ENCODE measurements at places on chromosomes 6 and 20.

DNA sequence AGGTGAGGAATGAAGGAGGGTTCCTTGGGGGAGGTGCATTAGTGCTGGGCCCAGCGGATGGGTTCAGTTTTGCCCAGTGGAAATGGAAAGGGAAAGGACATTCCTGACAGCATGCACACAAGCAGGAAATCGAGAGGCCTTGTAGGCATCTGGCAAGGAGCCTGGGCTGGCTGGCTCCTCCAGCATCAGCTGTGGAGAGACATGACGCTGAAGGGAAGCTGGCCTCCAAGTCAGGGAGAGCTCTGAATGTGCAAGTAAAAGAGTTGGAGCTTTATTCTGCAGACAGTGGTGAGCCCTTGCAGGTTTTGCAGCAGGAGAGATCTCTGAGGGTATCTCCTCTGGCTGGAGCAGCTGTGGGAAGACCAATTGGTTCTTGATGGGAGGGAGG is 154.3 kb downstream of the MRPL14 start:
- no peak for DNase-seq

- DNase-seq: no peak
These were observed 37.8 kb upstream of the MARCKS start for GRCh38 chr6:113819169-113819830.

GRCh38 chr6:18515767-18516166 is 128.6 kb downstream of the RNF144B start:
- DNase-seq: no peak

DNA sequence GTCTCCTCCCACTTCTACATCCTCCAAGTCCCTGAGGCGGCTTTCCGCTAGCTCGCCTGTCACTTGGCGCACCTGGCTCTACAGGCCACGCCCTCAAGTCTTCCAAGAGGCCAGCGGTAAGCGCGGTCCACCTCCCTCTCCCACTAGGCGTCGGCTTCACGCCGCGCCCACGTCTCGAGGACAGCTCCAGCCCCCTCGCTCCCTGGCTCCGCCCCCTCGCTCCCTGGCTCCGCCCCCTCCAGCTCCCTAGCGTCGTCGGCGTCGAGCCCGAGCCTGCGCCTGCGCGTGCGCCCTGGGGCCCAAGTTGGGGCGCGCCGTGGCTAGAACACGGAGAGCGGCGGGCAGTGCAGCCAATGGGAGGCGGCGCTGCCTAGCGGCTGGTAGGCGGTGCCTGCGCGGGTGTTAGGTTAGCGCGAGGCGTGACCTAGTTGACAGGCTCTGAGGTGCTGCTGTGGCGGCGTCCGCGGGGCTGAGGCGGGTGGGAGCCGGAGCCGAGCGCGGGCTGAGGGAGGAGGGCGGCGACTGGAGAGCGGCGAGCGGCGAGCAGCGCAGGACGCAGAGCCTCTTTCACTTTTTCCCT is at the start of gene MACROD2:
TSS of gene MACROD2 (plus strand) at position 431 of the 580 bp plus-strand sequence.
- peak; percentile 88 for DNase-seq

- no peak for DNase-seq
These were observed 42.5 kb downstream of the ATP9A start for GRCh38 chr20:51725584-51726176.

GRCh38 chr6:169249057-169249456 is 4.6 kb downstream of the THBS2 start:
- no peak for DNase-seq

DNA sequence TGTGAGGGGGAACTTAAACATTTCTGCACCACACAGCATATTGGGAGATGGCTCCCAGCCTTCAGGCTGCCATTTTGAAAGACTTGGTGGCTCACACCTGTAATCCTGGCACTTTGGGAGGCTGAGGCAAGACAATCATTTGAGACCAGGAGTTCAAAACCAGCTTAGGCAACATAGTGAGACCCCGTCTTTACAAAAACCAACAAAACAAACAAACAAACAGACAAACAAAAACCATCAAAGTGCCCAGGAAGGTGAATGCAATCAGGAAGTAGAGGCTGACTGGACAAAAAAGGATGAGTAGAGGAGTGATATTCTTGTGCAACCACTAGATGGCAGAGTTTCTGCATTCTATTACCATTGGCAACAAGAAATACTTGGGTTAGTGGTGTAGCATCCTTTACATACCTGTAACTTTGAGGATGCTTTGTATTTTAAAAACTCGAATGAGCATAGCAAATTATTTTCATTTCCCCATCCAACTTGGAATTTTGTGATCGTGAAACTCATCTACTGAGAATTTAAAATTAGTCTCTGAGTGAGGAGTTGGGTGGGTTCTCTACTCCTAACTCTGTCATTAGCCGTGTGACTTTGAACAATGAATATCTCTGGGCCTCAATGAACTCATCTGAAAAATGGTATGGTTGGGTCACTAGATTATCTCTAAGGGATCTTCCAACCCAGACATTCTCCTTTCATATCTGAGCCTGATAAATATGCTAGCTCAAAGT is 84.4 kb downstream of the CRYBG1 start:
- DNase-seq: peak; percentile 64

DNA sequence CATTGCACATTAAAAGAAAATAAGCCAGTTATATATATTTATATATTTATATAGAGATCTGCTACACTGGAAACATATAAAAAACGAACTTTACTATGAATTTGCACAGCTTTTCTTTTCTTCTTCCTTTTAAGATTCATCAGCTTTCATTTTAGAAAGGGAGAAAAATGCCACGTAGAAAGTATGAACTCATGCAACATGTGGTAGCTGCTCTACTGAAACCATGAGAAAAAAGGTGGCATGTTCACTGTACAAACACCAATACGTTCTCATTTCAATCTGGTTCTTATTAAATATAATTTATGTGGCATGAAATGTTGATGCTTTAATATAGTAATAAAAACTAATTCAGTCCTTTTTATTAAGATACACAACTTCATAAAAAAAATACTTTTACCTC is 68.8 kb upstream of the THEMIS start:
- DNase-seq: no peak

- no peak for DNase-seq
These were observed 2.1 kb downstream of the KIAA1586 start for GRCh38 chr6:57048577-57048976.

DNA sequence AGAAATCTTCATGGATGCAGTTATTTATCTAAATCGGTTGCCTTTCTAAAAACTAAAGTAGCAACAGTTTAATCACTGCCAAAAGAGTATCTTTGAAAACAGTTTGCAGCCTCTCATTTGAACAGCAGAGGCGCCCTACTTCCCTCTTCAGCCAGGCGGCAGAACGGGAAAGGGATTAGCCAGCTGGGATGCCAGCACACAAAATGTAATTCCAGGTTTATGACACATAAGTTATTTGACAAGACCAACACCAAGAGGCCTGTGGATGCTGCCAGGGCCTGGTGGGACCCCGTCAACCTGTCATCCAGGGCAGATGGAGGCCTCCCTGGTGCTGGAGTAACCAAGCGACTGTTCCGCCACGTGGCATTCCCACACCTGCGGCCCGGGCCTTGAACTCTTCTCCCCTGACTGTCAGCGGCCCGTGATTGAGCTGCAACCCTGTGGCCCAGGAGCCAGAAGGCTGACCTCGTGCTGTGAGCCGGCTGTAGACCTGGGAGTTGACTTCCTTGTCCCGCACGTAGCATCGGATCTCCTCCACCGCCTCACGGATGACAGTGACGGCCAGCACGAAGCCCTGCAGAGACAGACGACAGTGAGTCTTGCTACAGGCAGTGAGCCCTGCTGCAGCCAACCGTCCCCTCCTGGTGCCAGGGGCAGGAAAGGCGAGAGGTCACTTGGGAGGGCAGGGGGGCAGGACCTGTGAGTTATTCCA is 55.5 kb downstream of the ATP9A start:
- no peak for DNase-seq

DNA sequence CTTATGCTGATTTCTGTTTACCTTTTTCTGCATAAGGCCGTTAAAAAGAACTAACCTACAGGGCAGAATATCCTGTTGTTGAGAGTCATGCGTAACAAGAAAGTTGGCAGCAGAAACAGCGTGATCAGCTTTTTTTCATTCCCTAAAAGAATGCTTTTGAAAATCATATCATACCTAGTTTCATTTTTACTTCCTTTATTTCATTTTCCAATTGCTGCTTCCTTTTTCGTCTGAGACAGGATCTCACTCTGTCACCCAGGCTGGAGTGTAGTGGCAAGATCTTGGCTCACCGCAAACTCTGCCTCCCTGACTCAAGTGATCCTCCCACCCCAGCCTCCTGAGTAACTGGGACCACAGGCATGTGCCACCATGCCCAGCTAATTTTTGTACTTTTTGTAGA is 4.1 kb downstream of the CALHM6 start:
- no peak for DNase-seq

- no peak for DNase-seq
These were observed 21.4 kb downstream of the UBE3D start for GRCh38 chr6:83044091-83044768.

- no peak for DNase-seq
These were observed 35.5 kb downstream of the ABHD12 start for GRCh38 chr20:25355011-25355595.

DNA sequence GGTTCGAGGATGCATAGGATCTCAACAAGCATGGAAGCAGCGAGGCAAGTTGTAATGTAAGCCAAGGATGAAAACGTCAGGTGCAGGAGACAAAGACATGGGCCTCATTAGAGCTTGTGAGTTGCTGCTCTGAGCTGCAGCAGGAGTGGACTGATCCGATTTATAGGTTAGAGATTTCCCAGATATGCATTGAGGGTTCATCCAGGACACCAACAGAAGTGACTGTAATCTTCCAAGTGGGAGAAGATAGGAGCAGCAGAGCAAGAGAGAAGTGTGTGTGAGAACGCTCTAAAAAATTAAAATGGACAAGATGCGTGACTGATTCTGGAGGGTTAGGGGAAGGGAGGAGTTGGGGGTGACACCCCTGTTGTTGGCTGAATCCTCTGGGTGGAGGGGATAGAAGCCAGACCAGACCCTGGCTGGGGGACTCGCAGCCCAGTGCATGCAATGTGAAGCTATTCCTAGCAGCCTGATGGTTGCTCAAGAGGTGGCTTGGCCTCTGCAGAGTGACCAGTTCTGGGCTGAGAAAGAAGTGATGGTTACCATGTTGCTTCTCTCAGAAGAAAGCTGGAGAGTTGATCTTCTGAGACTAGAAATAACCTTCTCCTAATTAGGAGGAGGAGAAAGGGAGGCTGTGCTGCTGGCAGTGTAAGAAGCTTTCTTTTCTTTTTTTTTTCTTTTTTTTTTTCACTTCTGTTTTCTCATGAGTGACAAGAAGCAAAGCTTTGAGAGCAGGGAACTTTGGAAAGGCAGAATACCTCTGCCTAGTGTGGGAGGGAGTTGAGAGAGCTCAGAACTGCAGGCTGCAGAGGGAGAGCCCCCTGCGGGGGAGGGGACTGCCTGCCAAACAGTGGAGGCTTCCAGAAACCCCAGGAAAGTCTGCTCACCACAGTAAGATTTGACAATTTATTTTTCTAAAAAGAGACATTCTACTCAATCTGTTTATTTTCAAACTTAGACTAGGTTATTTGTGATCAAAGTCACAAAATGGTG is 116.9 kb downstream of the SLX4IP start:
- DNase-seq: no peak

- DNase-seq: no peak
These were observed 10.8 kb downstream of the VSTM2L start for GRCh38 chr20:37913567-37914366.

DNA sequence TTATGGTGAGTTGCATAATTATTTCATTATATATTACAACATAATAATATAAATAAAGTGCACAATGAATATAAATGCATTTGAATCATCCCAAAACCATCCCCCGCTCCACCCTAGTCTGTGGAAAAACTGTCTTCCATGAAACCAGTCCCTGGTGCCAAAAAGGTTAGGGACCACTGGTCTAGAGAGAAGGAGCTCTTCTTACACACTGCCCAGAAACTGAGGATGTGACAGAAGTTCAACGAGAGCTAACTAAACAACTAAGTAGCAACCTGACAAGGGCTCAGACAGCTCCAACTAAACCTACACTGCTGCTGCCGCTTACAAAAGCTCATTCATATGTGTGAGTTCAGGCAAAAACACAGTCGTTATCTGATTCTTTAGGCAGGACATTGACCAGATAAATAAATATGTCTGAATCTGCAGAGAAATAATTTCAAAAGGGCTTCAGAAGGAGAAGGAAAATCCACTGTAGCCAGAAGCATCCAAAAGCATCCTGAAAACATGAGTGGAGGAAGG is 125.9 kb downstream of the ATXN1 start:
- DNase-seq: no peak

DNA sequence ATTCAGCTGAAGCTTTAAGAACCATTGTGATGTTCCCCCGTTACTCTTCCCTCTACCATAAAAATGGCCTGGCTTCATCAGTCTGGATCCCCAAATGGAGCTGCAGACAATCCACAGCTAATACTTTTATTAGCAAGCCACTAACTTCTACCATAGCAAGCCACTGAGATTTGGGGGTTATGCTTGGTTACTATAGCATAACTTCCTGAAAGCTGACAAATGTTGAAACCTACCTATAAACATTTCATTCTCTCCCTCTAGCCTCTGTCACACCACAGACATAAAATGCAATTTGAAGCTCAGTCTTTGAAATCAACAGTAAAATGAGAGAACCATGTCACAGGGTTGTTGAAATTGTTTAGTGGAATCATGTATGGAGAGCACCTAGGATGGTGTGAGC is 3.0 kb upstream of the HTR1E start:
- no peak for DNase-seq

- no peak for DNase-seq
These were observed 111.8 kb downstream of the UBE3D start for GRCh38 chr6:82953871-82954270.

DNA sequence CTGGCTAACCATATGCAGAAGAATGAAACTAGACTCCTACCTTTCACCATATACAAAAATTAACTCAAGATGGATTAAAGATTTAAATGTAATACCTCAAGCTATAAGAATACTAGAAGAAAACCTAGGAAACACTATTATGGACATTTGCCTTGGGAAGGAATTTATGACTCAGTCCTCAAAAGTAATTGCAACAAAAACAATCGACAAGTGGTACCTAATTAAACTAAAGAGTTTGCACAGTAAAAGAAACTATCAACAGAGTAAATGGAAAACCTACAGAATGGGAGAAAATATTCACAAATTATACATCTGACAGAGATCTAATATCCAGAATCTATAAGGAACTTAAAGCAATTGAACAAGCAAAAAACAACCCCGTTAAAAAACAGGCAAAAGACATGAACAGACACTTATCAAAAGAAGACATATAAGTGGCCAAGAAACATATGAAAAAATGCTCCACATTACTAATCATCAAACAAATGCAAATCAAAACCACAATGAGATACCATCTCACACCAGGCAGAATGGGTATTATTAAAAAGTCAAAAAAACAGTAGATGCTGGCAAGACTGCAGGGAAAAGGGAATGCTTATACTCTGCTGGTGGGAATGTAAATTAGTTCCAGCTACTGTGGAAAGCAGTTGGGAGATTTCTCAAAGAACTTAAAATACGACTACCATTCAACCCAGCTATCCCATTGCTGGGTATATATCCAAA is 31.9 kb downstream of the RALGAPB start:
- no peak for DNase-seq

Measured in DMS 273 treated with DMSO at 0.1 percent for 48 hours (cell line).